Endodermal cell (in vitro differentiated cells): ENCODE measurements at places on chromosomes 1 and 21.
A peak's percentile ranks its signal among the peaks of the same experiment; 100 is the strongest.

- DNase-seq, result peak; percentile 28
Measured at GRCh38 chr1:207882692-207883091, 28.2 kb downstream of the CD34 start.

GRCh38 chr1:75136195-75136815 is 2.1 kb downstream of the LHX8 start:
- peak; percentile 85 for DNase-seq

DNA sequence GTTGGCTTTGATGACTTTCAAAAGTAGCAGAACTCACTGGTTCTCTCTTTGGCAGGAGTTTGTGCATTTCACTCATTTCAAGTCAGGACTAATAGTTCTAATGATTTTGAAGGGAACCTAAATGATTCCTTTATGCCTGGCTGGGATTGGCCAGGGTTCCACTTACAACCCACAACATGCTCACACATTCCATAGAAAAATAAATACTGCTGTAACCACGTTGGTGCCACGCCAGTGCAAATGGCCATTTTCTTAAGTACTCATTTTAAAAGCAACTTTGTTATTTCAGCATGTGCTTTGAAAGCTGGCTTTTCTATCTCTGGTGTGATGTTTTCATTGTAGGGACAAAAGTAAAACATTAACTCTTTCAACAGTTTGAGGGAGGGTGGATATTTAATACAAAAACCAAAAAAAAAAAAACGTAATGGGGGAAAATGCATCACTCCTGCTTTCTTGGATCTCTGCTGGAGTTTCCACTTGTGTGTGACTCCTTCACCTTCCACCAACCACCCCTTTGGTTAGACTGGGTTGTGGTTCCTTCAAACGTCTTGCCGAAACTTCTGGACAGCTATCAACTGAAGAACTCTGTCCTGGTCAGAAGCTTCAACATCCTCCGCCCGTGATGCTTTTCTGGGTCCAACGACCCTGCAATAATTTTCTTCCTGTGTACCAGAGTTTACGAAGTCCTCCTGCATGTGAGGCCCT is 300.4 kb upstream of the RUNX1 start:
- DNase-seq, result no peak

- peak; percentile 70 for DNase-seq
Measured at GRCh38 chr1:83693427-83694126, 305.4 kb downstream of the TTLL7 start.

DNA sequence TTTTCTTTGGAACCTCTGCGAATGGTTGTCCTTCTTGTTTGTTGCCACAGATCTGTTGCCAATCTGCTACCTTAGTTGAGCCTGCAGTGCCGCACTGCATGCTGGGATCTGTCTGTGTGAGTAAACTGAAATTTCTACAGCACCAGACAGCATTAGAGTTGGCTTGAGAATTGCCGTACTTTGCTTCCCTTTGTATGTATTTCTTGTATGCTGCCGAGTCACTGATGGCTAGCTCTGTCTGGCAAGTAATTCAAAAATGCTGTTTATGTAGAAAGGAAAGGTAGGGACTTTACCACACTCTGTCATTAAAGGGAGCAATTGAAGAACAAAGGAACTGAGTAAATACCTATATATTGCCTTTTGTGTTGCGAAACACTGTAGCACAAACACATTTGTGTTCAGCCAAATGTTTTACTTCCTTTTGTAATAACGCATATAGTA is 857.4 kb downstream of the USP25 start:
- DNase-seq, result peak; percentile 66

DNA sequence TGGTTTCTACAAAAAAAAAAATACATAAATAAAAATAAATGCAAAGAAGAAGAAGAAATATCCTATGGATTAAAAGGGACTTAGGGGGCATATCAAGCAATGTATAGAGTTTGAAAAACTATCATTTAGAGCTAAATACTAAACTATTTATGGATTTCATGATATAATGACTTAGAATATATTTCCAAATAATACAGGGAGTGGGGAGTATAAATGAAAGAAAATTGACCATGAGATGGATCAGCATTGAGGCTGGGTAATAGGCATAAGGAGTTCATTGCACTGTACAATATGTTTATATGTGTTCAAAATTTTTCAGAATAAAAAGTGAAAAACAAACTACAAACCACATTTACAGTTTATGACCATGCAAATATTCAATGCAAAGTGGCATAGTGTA is 18.8 kb downstream of the NHLH2 start:
- no peak for DNase-seq

- no peak for DNase-seq
Measured at GRCh38 chr1:231776757-231777062, 150.1 kb downstream of the DISC1 start.

DNA sequence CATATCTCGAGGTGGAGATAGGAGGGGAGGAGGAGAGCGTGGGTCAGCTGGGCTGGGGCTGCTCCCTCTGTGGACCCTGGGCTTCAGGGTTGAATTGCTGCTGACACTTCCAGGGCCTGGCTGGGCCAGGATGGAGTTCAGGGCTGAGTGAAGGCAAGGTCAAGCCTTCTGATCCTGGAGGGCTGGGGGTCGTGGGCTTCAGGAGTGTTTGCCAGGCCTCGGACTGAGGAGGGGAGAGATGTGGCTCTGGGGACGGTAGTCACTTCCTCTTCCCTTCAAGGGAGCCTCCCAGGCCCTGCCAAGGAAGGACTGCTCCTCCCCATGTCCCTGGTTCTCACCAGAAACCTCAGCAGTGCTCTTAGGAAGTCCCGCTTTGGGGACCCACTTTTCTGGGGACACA is 12.1 kb upstream of the FAM131C start:
- DNase-seq, result no peak

DNA sequence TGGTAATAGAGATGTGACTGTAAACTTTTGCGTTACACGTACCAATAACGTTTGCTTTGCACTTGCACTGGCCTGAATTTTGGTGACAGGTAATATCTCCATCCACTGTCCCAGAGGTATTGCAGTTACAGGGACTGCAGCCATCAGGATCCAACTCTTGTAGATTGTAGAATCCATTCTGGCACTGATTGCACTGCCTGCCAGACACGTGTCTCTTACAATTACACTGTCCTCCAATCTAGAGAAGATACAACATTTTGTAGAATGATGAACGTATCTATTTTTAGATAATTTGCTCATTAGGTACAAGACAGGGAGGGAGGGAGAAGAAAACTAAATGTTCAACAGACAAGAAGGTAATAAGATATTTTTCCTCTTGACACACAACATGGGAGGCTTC is 172.4 kb downstream of the USH2A start:
- no peak for DNase-seq
